ENCODE measurements at places on chromosomes 7 and 10. TPM values are rescaled to one million over a fixed set of nuclear protein-coding genes. Genes with fewer than 3 reads are reported as not detected.

Gene WASL
- 30.9 TPM for total RNA-seq

Gene ZNF804B
- not detected for total RNA-seq

Gene PPP1R3C
- 5.5 TPM for total RNA-seq

DNA sequence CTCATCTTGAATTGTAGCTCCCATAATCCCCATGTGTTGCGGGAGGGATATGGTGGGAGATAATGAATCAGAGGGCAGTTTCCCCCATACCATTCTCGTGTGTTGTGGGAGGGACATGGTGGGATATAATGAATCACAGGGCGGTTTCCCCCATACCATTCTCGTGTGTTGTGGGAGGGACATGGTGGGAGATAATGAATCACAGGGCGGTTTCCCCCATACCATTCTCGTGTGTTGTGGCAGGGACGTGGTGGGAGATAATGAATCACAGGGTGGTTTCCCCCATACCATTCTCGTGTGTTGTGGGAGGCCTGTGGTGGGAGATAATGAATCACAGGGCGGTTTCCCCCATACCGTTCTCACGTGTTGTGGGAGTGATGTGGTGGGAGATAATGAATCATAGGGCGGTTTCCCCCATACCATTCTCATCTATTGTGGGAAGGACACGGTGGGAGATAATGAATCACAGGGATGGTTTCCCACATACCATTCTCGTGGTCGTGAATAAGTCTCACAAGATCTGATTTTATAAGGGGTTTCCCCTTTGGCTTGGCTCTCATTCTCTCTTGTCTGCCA lies 271.0 kb downstream of the MAD1L1 start:
- no peak for DNase-seq

All from omental fat pad (tissue), 4 donors.